Smooth muscle cell of the pulmonary artery (primary cell): ENCODE measurements at places on chromosomes 7 and 10. TPM values are rescaled to one million over a fixed set of nuclear protein-coding genes. Genes with fewer than 3 reads are reported as not detected.

The STEAP1B gene
- total RNA-seq = 13.3 and 23.4 TPM in 2 replicates

The MAGI2 gene
- total RNA-seq = 9.8 and 14.9 TPM in 2 replicates

The CCDC3 gene
- 23.1 and 64.4 TPM in 2 replicates for total RNA-seq

The CPXM2 gene
- 114 and 160 TPM in 2 replicates for total RNA-seq

The RBP3 gene
- not detected in 2 replicates for total RNA-seq

The AKR1E2 gene
- 9.5 and 18.4 TPM in 2 replicates for total RNA-seq
